Right lung (tissue), 10 donors: ENCODE measurements at places on chromosomes 12 and 14. TPM values are rescaled to one million over a fixed set of nuclear protein-coding genes. Genes with fewer than 3 reads are reported as not detected.

The LBHD2 gene
- not detected for polyA plus RNA-seq

The KLHL28 gene
- polyA plus RNA-seq: 11.9 TPM

The ACTR10 gene
- 109 TPM for polyA plus RNA-seq

The CARMIL3 gene
- polyA plus RNA-seq: 1.3 TPM

The HHIPL1 gene
- polyA plus RNA-seq: 2.4 TPM

The CCDC197 gene
- not detected for polyA plus RNA-seq

The ABCC9 gene
- 18.2 TPM for polyA plus RNA-seq

The AMDHD1 gene
- polyA plus RNA-seq: 0.68 TPM

The SINHCAF gene
- polyA plus RNA-seq: 140 TPM

DNA sequence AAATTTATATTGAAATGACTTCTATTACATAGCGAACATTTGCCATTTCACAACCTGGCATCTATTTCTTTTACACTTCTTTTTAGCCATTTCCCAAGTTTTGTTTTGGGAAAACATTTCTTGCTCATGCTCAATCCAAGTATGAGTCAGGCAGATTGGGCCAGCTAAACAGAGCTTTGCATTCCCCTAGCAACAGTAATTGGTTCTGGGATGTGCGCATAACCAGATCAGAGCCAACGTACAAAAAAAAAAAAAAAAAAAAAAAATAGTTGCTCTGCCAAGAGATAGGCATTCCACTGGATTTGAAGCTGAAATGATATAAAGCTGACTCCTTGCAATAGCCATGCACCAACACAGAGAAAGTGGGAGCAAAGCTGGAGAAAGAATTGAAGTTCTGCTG is 37.5 kb downstream of the PLCZ1 start:
- DNase-seq: peak; percentile 23

DNA sequence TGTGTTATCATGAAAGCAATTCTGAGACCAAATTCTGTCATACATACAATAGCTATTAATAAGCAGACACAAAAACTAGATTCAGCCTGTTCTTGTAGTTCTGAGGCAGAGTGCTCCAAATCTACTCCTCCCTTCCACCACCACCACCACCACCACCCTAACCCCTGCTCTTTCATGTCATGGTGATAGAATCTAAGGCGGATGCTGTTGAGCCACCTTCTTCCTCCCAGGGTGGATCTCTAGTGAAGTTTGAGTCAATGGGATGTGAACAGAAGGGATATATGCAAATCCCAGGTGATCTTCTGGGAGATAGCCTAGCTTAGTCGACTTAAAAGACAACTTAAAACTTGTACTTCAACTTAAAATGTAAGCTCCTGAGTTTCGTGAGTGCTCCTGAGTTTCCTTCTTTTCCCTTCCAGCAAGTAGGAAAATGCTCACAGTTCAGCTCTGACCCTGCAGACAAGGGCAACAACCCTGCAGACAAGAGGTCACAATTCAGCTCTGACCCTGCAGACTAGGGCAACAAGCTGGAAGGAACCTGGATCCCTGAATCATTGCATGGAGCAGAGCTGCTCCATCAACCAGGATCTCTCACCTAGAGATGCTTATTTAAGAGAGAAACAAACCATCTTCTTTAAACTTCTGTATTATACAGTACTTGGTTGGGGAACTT is 204.1 kb downstream of the TTC8 start:
- DNase-seq: no peak

DNA sequence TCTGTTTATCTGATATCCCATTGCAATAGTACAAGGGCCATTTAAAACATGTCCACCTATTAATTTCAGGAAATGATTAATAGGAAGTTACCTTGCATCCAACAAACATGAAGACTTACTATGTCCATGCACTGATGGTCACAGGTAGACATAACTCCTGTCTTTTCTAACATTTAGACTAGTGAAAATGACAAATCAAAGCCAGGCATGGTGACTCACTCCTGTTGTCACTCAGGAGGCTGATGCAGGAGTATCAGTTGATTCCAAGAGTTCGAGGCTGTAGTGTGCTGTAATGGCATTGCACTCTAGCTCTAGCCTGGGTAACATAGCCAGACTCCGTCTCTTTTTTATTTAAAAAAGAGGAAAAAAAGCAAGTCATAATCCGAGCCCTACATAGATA is 14.8 kb downstream of the HSP90B1 start:
- no peak for DNase-seq

DNA sequence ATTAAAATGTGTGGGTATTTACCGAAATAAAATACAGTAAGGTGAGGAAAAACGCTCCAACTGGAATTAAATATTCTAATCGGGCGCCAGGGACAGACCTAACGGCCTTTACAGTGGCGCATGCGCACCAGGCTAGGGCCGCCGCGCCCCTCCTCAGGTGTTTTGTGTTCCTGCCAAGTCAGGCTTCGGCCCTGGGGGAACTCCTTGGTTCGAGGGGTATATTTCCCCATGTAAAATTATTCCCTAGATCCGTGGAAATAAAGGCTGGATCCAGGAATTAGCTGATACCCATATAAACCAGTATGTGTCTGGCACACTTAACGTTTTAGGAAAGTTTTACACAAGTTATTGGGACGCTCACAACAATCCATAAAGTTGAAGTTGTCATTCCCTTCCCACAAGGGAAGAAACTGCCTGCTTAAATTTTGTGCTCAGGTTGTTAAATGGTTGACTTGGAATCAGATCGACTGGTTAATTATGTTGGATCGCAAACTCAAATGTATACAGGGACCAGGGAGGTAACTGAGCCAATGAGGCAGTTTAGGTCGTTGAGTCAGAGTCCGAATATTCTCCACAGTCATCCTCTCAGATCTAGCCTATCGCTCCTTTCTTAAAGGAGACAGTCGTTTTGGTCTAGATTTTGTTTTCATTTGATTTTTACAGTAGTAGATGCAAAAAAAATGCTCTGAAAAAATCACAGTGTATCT is 621 bp upstream of the ANAPC7 start:
- peak; percentile 72 for DNase-seq

DNA sequence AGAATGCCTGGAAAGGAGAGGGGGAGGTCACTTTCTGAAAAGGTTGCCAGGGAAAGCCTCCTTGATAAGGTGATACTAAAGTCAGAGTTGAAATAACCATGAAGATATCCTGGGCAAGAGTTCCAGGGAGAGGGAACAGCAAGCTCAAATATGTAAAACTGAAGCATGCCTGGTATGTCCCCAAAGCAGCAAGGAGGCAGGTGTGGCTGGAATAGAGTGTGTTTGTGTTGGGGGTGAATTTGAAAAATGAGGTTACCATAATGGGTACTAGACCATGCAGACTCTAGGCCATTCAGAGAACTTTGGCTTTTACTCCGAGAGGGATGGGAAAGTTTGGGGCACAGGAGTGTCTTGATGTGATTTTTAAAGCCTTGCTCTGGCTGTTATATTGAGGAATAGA is 66.7 kb upstream of the PTCSC3 start:
- no peak for DNase-seq

- DNase-seq: no peak
Observed at GRCh38 chr12:15770021-15770420, 19.2 kb downstream of the EPS8 start.

DNA sequence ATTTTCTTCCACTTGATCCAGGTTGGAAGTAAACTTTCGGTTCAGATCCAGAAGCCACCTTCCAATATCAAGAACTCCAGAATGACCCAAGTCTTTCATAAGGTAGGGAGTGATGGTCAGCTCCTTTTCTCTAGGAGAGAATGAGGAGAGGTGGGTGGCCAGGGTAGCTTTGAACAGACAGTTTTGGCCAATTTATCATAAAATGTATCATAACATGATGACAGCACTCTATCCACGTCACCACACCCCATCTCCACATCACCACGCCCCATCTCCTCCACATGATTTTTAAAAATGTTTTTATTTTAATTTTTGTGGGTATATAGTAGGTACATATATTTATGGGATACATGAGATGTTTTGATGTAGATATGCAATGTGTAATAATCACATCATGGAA is 26.9 kb downstream of the DYRK4 start:
- no peak for DNase-seq

GRCh38 chr12:113939867-113940266 is 26.3 kb downstream of the RBM19 start:
- DNase-seq: no peak

DNA sequence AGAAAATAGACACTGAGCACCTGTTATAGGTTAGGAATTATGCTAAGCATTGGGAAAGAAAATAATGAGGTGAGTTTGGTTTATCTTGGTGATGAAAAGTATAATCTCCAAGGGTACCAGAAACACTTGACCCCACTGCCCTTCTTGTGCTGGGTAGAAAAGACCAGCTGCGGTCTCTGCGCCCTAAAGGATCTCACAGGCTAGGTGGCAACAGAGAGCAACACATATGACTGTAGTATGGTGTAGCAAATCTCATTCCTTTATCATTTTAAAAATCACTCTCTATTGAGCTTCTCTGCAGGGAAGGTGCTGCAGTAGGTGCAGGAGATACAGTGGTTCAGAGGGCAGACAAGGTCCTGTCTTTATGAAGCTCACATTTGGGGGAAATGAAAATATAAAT is 26.1 kb downstream of the NRXN3 start:
- DNase-seq: no peak

- no peak for DNase-seq
Observed at GRCh38 chr14:34124585-34124984, 173.7 kb upstream of the EGLN3 start.

GRCh38 chr14:74290415-74290814 is 12.3 kb downstream of the ABCD4 start:
- DNase-seq: no peak

DNA sequence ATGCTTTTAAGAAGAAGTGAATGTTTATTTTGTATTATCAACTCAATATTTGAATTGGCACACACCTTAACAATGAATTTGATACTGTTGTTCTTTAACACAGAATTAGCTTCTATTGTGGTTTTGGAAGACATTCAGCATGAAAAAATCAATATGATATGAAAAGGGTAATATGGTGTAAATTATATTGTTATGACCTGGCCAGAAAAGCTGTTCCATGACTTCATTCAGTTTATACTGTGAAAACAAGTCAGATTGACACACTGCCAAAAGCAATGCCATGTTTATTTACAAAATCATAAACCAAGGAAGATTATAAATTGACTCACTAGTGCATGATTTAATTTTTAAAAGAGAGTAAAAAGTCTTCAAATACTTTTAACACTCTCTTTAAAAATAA is 851.4 kb upstream of the SEL1L start:
- no peak for DNase-seq

DNA sequence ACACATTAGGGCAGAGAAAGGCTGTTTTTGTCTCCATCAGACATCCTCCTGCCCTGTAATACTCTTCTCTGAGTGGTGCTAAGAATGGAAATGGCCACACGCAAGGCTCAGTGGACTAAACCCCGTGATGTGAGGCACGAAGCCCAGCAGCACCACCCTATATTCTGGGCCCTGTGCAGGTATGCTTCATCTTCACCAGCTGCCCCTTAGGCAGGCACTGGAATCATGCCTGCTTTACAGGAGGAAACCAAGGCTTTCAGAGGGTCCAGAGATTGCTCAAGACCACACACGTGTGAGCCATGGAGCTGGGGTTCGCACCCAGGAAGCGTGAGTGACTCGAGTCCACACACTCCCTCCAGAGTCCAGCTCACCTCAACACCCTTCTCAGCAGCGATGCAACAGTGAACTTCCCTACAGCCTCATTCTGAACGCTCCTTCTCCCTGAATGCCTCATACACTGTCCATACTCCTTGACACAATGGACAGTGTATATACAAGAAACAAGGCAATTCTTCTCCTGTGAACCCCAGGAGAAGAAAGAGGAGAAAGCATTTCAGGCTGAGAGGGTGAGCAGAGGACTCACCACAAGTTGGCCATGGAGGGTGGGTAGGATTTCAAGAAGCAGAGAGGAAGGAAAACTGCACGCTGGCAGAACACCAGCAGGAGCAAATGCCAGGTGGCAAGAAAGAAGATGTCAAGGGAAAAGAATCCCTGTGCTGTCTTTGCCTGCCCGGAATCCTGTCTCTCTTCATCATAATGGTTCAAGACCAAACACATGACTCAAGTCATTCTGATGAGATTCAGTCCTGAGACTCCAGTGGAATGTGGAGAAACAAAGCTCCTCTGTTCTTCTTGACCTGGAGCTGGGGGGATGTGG is 39.1 kb downstream of the NT5DC3 start:
- no peak for DNase-seq

GRCh38 chr14:25103820-25104219 is 53.9 kb upstream of the STXBP6 start:
- DNase-seq: no peak

DNA sequence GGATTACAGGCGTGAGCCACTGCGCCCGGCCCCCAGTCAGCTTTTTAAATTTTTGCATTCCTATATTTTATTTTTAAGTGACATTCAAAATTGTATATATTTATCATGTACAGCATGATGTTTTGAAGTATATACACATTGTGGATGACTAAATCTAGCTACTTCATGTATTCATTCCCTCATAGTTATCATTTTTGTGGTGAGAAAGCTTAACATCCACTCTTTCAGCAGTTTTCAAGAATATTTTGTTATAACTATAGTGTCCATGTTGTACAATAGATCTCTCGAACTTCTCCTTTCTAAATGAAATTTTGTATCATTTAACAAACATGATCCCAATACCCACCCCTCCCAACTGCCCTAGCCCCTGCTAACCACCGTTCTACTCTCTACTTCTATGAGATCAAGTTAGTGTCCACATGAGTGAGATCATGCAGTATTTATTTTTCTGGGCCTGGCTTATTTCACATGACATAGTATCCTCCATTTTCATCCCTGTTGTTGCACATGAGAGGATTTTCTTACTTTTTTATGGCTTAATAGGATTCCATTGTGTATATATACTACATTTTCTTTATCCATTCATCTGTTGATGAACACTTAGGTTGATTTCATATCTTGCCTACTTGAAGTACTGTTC is 8.8 kb upstream of the HEBP1 start:
- DNase-seq: no peak

GRCh38 chr12:97246368-97246767 is 216.2 kb upstream of the RMST start:
- DNase-seq: no peak

- DNase-seq: peak; percentile 78
Observed at GRCh38 chr12:3315201-3315661, 175.8 kb upstream of the PRMT8 start.

GRCh38 chr12:114769634-114770033 is 85.7 kb upstream of the TBX3 start:
- no peak for DNase-seq

- peak; percentile 71 for DNase-seq
Observed at GRCh38 chr14:68384335-68384734, 408.5 kb downstream of the ZFP36L1 start.

DNA sequence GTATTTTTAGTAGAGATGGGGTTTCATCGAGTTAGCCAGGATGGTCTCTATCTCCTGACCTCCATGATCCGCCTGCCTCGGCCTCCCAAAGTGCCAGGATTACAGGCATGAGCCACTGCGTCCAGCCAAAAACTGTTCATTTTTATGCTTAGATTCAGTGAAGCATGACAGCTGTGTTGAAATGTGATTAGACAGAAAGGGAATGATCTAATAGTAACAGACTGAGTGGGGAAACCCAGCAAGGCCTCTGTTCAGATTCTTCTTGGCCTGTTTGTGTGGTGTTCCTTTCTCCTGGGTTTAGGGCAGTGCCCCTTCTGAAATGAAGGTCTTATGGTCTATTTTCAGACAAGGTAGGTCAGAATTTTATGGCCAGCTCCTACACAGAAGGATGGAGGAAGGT is 11.8 kb upstream of the ABCD4 start:
- DNase-seq: no peak

GRCh38 chr14:99667821-99668220 is 16.3 kb upstream of the CYP46A1 start:
- DNase-seq: no peak

- DNase-seq: no peak
Observed at GRCh38 chr14:49945448-49946319, 52.8 kb downstream of the ARF6 start.
